ENCODE measurements at places on chromosomes 16 and 17.

DNA sequence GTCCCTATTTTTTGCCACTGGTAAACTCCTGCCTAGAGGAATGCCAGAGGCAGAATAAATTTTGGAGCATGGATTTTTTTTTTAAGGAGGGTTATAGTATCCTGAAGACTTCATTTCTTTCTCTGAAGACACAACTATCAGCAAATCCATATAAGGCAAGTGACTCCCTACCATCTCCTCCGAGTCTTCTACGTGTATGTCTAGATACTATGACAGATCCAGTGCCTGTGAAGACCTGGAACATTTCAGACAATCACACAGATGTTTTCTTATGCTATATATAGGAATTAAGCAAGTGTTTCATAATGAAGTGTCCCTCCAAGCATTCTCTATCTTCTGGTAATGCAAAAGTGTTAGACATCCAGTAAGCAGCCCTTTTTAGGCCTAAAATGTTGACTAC is 255.5 kb upstream of the TBX2 start:
- no peak for DNase-seq

DNA sequence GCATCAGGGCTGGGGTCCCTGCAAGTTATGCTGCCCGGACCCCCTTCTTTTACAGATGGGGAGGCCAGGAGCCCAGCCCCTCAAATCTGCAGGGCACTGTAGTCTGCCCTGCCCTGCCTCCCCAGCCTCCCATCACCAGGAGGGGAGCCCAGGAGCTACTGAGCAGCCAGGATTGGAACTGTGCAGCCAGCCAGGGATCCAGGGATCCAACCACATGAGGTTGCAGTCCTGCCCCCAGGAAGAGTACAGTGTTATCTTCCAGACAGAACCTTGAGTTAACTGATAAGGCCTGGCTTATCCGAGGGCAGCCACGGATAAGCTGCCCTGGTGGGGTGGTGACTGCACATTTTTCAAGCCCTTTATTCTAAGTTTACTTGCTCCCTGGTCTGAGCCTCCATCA is 11.4 kb upstream of the NDRG4 start:
- DNase-seq = no peak

DNA sequence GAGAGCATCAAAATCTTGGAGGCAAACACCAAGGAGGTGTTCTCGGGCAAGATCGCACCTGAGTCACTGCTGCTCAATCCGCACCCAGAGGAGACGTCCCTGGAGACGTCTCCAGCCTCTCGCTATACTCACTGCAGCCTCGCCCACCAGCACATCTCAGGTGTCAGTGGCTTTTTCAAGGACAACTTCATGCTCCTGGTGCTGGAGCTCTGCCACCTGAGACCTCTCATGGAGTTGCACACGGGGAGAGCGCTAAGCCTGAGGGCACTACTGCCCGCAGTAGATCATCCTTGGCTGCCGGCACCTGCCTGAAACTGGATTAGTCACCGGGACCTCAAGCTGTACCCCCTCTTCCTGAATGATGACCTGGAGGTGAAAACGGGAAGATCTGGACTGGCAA is 2.6 kb upstream of the MBTPS1 start:
- DNase-seq = no peak

DNA sequence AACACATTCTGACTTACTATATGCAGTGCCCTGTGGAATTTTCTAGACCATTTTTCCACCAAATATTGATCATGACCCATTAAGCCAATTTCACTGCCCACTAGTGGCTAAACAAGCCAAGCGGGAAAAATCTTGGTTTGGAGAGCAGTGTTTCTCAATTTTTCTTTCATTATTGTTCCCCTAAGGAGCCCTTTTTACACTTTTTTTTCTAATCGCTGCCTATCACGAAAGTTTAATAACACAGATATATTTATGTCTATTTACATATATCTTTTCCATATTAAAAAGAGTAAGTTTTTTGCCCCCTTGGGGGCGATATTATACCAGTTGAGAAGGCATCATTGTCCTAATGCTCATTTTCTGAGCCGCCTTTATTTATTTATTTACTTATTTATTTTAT is 10.8 kb upstream of the TLCD3B start:
- no peak for DNase-seq

GRCh38 chr17:30961209-30962188 is 9.3 kb upstream of the RNF135 start:
- no peak for DNase-seq

- DNase-seq = no peak
Measured at GRCh38 chr16:29306943-29307597, 99.4 kb downstream of the NPIPB11 start.

- no peak for DNase-seq
Measured at GRCh38 chr17:14815079-14815478, 450.0 kb downstream of the PMP22 start.

DNA sequence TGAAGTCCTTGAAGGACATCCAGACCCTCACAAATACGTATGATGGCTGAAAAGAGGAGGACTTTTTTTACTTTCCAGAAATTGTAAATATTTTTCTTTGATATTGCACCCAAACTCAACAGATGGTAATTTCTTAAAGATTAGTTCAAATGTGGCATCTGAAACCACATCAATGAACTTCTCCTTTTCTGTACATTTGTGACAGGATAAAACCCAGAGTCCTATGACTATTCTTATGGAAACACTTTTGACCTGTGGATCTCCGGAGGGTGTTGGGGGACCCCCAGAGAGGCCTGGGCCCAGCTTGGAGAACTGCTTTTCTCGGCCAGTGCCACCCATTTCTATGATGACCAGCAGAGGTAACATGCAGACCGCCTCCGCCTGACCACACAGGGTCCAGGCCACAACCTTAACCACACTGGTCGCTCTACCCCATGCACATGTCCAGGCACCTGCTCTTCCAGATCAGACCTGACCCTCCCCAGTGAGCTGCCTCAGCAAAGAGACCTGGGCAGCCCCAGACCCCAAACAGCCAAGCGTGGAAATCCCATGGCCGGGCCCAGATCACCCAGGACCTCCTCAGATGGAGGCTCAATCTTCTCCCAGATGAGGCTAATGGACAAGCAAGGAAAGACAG is 22.7 kb downstream of the RPH3AL start:
- DNase-seq = no peak

DNA sequence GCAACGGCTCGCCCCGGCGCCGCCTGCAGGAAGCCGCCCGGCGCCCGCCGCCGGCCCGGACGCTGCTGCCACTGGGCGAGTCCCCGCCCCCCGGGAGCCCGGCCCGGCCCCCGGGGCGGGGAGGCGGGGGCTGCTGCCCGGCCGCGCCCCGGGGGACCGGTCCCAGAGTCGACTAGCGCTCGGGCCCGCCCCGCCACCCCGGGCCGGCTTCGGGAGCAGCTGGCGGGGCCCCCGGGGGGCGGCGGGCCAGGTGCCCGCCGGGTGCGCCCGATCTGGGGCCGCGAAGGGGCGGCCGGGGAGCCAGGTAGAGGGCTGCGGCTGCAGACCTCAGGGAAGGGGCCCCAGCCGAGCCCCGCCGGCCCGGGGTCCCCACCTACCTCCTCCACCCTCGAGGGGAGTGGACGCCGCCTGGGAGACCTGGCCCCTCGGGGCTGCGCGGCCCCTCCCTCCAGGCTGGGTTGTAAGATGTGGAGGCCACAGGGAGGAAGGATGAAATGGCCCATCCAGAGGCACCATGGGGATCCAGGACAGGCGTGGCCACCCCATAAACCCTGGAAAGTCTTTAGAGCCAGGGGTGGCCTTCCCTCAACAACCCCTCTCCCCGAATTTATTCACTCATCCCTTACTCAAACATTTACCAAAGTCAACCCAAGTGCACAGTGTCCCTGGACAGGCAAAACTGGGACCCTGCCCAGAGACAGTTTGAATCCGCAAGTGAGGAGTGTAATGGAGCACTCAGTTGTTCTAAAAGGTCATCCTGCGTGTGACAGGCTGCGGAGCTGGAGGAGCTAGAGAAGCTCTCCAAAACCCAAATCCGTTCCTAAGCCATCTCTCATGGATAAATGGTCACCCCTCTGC is at the start of gene CDYL2:
TSS of gene CDYL2 (minus strand) at position 73 of the 858 bp plus-strand sequence. CDS start 425 bp downstream, outside the sequence.
- DNase-seq = no peak

- no peak for DNase-seq
Measured at GRCh38 chr16:56081371-56081770, 109.9 kb upstream of the GNAO1 start.

DNA sequence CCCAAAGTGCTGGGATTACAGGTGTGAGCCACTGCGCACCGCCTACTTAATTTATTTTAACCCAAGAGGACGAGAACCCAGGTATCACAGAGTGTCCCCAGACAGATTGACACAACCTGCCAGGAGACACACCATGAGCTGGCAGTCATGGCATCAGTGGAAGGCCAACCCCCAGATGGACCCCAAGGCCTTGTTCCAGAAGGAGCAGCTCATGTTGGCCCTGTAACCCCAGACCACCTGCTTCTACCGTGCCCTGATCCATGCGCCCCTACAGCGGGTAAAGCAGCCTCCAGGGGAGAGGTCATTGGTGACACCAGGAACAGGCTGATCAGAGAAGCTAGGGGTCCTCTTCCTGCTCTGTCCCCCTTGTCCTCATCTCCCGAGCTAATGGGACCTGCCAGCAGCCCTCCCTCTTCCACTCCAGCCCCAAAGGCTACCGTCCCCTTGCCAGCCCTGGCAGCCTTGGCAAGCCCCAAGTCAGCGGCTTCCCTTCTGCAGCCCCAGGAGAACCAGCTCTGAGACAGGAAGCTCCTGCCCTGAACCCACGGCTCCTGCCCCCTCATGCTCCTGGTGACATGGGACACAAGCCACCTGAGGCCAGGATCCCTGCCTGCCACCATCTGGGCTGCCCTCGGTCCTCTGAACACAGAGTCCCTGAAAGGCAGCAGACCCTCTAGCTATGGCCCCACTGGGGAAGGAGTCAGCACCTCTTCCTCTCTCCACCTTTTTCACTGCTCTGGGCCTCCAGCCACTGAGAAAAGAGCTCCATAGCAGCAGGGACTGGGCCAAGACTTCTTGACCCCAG is 6.3 kb downstream of the SULT1A1 start:
- DNase-seq = no peak

DNA sequence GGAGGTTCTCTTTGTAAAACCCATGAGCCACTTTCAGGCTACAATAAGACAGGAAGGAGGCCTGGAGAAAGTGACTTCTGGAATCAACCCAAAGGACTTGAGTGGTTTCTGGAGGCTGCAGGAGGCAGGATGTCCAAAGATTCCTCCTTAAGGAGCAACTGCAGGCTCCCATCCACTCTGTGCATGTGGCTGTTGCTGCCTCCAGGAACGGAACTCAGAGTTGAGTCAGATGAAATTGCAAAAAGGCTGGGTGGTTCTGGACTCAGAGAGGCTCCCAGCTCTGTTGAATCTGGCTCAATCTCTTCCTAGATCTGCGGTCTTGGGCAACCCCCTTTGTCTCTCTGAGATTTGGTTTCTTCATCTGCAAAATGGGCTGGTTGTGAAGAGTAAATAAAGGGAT is 197.1 kb downstream of the SHISA9 start:
- DNase-seq = no peak

DNA sequence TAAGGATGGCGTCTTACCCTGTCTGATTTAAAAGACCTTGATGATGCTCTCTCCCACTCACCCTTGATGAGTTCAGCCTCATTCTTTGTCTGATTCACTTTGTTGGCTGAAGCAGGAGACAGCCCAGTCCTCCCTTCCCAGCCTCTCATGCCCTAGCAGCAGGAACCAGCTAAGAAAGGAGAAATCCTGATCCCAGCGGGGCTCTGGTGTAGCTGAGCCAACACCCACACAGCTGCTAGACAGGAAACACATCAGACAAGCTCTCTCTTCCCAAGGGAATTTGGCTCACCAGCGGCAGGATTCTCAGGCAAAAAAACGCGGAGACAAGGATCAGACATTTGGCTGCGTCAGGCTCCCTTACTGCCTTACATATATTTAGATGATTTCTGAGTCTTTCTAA is 211.5 kb downstream of the CDH11 start:
- no peak for DNase-seq

DNA sequence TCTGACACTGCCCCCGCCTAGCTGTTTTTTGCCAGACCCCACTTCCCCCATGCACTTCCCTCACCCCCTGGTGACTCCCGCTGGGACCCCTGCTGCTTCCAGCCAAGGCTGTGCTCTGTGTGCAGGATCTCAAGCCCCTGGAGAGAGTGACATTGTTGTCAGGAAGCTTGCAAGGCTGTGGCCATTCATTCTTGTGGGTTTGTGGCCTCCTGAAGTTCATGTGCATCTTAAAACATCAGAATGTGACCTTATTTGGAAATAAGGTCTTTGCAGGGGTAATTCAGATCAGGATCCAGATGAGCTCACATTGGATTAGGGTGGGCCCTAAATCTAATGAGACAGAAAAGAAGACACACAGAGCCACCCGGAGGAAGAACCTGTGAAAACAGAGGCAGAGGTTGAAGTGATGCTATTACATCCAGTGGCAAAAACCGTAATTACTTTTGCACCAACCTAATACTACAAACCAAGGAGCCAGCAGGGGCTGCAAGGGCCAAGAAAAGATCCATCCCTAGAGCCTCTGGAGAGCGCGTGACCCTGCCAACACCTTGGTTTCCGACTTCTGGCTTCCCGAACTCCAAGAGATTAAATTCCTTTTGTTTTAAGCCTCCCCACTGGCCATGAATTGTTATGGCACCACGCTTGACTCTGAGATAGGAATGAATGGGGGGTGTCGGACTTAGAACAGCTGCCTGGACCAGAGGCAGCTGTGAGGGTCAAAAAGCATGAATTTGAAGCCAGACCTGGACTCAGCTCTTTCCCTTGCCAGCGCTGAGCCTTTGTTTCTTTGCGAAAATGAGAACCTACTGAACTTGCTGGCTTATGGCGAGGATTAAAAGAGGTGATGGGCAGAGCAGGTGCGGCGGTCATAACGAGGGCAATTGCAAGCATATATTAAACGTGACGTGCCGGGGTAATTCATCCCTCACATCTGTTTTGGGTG is 75.5 kb downstream of the BMERB1 start:
- DNase-seq = no peak

DNA sequence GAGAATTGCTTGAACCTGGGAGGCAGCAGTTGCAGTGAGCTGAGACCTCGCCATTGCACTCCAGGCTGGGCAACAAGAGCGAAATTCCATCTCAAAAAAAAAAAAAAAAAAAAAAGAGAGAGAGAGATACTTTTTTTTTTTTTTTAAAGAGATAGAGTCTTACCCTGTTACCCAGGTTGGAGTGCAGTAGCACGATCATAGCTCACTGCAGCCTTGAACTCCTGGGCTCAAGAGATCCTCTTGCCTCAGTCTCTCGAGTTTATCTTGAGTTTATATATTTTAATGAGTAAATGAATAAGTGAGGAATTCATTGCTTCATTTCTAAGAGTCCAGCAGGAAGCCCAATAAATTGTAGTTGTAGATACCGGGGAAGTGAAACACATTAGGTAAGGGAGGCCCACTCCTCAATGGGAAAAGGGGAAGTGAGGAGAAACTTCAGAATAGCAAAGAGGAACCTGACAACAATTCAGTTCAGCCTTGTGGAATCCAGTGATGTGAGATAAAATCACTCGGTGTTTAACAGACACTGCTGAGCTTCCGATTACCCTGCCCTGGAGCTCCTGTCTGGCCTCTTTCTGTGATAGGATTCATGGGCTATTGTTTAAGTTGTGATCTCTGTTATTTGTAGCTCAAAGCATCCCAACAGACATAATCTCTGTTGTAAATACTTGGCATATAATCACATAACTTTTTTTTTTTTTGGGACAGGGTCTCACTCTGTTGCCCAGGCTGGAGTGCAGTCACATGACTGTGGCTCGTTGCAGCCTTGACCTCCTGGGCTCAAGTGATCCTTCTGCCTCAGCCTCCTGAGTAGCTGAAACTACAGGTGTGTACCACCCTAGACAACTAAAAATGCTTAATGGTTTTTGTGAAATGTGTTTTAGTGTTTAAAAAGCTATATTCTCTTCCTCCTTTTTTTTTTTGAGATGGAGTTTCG is 15.8 kb upstream of the ITGAM start:
- DNase-seq = no peak

Measured in hippocampal formation (tissue), 2 donors.